ENCODE measurements at places on chromosomes 16 and 17. TPM values are rescaled to one million over a fixed set of nuclear protein-coding genes. Genes with fewer than 3 reads are reported as not detected.

Gene HOXB8
- total RNA-seq: not detected

Gene RHBDF1
- total RNA-seq: 50.4 TPM

Gene SLC52A1
- total RNA-seq: 0.18 TPM

Gene ANKRD40CL
- not detected for total RNA-seq

Gene SECTM1
- total RNA-seq: 25.6 TPM

Gene KRT40
- total RNA-seq: not detected

Gene MRPL38
- 15.7 TPM for total RNA-seq

Gene GSPT1
- total RNA-seq: 75.6 TPM

Gene POLDIP2
- total RNA-seq: 72.9 TPM

Gene TMEM106A
- total RNA-seq: 3.9 TPM

Gene SHCBP1
- total RNA-seq: 6.7 TPM

Gene KRT20
- not detected for total RNA-seq

Gene CIITA
- total RNA-seq: not detected

Gene ADGRG3
- not detected for total RNA-seq

Gene RAB11FIP4
- total RNA-seq: under 0.01 TPM

Gene SPNS3
- total RNA-seq: not detected

Gene HIGD1B
- total RNA-seq: not detected

Gene PPP1R27
- not detected for total RNA-seq

Gene CCL16
- total RNA-seq: not detected

Gene SLC16A13
- 0.90 TPM for total RNA-seq

Gene FSCN2
- 1.6 TPM for total RNA-seq

Gene CDH13
- 248 TPM for total RNA-seq

Gene DNAAF8
- 0.97 TPM for total RNA-seq

Gene CTDNEP1
- 66.3 TPM for total RNA-seq

Gene TMEM92
- total RNA-seq: not detected

Gene OR1F1
- not detected for total RNA-seq

Gene TBC1D3H
- not detected for total RNA-seq

Gene ZG16
- not detected for total RNA-seq

Gene AANAT
- not detected for total RNA-seq

Gene ITGB3
- 12.8 TPM for total RNA-seq
